KG1 (cell line): ENCODE measurements at places on chromosomes 12 and 14.

DNA sequence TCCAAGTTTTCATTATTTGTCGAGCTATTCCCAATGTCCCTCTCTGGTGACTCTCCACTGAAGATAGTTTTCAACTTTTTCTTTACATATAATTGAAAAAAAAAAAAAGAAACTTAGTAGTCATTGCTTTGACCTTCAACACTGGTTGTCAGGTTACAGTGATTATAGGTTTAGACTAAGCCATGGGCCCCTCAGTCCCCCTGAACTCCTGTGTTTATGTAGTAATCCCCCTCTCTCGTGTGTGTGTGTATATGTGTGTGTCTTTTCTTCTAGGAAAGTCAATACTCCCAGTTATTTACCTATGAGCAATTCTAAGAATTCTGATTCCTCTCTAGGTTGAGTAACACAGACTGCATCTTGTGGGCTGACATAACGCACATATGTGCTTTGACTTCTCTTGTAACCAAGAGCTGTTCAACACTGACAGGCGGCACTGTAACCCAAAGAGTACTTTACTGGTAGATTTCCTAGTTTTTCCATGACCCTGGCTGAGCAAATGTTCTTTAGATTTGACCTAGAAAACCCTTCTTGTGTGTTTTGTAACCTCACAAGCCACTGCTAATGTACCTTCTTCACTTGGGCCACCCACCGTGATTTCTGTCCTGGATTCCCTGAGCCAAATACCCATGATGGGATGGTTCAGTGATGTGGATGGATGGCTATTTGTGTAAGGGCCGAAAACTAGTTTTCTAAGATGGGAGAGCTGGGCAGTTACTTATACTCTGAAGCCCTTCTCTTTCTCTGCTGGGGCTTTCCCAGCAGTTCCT, 15.0 kb upstream of the MANSC4 start:
- no peak for DNase-seq

GRCh38 chr14:40629144-40629543, 977.5 kb upstream of the LRFN5 start:
- DNase-seq = no peak

DNA sequence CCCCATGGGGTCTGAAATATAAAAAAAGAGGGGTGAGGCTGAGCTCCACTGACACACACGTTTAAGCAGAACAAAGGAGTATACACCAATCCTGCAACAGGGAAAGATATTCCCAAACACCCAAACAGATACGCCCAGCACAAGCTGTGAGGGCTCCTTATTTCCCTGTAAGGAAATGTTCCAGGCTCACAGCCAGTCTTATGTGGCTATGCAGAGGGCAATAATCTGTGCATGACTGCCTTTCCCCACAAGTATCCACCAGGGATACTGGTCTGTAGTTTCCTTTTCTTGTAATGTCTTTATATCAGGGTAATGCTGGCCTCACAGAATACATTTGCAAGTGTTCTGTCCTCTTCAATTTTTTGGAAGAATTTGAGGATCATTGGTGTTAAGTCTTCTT, 141.7 kb upstream of the DAAM1 start:
- no peak for DNase-seq

DNA sequence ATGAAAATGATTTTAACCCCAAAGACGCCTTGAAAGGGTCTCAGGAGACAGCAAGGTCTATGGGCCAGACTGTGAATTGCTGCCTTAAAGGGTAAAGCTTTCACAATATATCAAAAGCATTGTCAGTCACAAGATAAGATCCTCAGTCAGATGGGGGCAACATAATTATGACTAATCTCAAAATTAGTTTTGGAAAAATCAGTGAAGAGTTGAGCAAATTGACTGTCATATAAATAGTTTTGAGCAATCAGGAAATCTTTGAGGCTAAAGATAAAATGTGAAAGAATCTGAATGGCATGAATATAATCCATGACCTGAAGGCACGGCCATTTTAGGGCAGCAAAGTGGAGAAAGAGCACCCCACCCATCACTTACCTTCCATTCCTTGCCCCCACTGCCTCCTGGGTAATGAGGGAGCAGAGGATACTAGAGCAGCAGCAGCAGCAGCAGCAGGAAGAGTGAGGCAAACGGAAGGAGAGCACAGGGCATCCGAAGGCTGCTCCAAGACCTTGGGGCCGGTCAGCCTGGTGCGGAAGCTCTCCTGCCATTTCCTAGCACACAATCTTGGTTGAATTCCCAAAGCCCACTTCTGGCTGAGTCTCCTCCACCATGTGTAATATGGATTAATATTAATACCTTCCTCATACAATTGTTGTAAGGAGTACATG, 7.0 kb downstream of the STON2 start:
- no peak for DNase-seq

DNA sequence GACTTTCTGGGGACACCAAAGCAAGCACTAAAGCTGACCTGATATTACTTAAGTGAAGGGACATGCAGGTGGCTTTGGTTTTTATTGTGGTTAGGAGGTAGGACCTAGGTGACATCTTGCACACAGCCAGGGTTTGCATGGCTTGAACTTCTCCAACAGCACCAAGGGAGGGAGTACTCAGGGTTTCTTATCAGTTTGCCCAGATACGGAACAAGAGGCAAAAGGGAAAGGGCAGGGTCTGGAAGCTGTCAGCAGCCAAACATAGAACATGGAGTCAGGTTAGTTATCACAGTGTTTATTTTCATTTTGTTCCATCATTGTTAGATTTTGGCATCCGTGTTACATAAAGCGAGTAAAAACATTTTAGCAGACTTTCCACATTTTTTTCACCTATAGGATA, 186.3 kb upstream of the CLEC14A start:
- DNase-seq = no peak

GRCh38 chr12:47821346-47821706, 1.6 kb upstream of the HDAC7 start:
- DNase-seq = no peak

GRCh38 chr12:13365748-13366366, 169.3 kb downstream of the EMP1 start:
- no peak for DNase-seq

- no peak for DNase-seq
Observed at GRCh38 chr14:34721129-34721528, 6.7 kb upstream of the CFL2 start.

DNA sequence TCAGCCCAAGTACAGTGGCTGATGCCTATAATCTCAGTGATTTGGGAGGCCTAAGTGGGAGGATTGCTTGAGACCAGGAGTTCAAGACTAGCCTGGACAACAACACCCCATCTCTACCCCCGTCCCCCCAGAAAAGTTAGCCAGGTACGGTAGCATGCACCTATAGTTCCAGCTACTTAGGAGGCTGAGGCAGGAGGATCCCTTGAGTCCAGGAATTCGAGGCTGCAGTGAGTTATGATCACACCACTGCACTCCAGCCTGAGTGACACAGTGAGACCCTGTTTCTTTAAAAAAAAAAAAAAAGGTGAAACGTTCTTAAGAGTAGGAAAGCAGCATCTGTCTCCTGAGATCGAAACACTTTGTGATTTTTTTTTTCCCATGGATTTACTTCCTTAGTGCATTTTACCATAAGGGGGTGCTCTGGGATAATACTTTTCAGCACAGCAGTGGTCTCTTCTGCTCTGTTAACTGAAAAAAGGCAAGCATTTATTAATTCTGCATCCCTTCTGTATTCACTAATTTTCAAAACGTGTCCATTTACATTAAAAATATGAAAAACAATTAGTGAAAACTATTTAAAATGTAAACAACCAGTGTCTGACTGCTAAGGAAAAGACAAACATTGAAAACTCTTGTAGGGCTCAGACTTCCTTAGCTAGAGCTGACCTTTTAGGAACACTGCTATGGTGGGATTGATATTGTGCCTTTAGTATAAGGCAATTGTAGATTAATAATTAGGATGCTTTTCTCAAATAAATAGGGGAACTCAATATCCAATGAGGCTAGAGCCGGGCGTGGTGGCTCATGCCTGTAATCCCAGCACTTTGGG, 31.2 kb upstream of the USP44 start:
- DNase-seq = no peak

- no peak for DNase-seq
Observed at GRCh38 chr12:76878099-76878898, 520 bp downstream of the CSRP2 start.

GRCh38 chr12:131448254-131448795, 262.6 kb upstream of the SFSWAP start:
- no peak for DNase-seq

DNA sequence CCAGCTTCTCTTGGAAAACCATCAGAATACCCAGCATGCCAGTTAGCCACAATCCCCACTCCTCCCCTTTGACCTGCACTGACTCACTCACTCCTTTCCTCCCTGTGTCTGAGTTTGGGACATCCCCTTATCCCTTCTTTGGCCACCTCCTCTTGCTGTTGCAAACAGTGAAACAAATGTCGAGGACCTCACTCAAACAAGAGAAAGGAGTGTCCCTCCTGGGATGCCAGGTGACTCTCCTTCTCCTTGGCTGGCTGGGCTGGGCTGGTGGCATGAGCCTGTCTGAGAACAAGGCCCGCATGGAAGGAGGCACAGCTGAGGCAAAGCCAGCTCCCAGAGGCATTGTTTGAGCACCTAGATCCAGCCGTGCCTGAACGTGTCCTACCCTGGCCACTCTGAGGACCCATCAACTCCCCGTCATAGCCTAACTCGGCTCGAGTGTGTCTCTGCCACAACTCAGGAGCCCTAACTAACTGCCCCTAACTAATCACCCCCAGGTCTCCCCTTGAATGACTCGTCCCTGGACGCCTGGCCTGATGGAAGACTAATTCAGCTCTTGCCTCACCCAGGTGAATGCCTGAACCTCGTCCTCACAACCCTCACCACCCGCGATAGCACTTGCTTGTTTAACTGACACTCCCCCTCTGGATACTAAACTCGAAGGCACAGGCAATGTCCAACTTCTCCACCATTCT, 43.0 kb downstream of the NCOR2 start:
- DNase-seq = no peak

DNA sequence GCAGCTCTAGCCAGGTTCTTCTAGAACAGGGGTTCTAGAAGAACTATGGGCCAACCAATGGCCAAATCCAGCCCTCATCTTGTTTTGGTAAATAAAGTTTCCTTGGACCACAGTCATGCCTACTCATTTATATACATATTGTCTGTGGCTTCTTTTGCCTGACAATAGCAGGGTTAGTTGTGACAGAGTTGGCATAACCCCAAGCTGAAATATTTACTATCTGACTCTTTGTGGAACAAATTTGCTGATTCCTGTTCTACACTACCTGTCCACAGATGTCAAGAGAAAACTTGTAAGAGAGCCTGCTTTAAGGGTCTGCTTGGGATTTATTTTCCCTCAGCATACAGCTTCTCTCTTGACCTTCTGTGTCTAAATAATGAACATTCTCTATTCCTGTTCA, 289.0 kb downstream of the KSR2 start:
- DNase-seq = no peak

GRCh38 chr14:65840118-65840751, 427.7 kb downstream of the FUT8 start:
- no peak for DNase-seq

DNA sequence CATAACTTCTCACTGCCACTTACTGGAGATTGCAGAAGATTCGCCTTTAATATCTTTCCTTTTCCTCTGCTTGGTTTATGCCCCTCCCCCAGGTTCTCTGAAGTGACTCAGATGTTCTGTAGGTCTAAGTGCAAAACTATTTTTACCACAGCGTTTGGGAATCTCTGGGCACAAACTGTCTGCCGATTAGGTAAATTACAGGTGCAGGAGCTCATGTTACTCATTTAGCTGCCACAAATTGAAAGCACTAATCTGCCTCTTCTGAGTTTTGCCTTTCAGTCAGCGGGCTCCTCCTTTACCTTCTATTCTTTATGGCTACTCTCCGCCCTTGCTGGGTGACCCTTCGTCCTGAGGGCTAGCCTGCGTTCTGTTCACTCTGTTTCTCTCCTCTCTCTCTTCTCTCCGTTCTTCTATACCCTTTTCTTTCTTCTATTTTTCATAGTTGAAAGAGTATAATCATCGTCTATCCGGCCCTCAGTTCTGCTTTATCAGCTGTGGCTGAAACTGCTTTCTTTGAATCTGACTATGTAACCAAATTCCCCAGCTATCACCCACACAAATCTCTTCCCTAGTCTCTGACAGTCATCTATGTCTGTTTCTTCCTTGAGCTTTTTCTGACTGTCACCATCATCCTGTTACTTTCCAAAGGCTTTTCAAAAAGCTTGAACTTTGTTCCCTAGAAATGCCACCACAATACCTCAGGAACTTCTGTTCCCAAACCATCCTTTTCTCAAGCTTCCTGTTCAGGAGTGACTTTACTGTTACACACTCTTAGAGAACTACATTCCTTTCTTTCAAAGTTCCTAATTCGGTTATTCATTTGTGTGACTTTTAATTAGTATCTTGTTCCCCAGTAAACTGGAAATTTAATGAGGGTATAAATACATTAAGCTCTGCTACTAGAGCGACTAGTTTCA, 4.3 kb upstream of the MYF6 start:
- DNase-seq = no peak

DNA sequence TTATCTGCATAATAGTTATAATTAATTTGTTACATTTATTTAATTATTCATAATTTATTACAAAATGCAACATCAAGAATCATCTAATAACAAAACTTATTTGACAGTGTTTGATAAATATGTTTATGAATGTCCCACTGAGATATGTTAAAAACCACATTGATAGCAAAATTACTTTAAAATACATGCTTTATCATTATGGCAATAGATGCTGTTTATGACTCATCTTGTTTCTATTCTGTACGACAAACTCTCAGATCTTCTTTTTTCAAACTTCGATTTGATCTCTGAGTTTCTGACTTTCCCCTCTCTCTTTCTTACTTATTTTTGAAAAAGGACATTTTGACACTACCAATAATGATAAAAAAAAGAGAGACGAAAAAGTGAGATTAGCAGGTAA, 56.8 kb upstream of the LRRK2 start:
- no peak for DNase-seq

- DNase-seq = no peak
Observed at GRCh38 chr12:42473130-42473529, 116.4 kb downstream of the PRICKLE1 start.
